ENCODE measurements at places on chromosomes 4 and X.

DNA sequence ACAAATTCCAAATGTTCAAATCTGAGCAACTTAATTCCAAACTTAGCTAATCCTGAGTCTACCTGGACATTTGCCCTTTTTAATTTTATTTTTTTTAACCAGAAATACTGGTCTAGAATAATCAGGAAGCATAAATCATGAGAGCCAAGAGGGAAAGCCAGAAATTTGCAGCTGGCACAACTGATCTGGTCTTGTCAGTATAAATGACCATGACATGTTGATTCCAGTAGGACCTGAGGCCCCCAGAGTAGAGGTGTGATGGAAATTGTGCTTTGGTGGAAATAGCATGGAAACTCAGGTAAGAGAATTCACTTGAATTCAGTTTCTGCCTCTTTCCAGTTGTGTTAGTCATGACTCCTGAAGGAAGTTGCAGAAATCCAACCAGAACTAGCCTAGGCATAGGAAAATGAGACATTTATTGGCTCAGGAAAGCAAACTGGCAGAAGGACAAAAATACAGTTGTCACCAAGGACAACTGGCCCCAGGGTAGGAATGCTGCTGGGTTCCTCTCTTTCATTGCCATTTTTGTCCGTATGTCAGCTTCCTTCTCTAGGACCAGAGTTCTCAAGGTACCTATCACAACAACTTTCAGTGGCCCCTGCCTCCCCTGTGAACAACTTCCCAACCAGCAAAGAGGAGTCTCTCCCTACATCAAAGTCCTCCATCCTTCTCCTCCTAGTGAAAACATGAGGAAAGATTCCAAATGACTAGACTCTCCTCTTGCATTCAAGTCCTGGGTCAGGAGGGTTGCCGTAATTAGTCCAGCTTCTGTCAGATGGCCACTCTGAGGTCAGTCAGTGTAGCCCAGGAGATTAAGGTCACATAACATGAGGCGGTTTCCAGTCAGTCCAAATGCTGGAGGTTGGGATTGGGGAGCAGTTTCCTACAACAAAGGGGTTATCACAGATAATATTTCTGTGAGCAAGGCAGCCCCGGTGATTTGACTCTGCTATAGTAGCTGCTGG is 29.3 kb upstream of the MYOZ2 start:
- DNase-seq = no peak

DNA sequence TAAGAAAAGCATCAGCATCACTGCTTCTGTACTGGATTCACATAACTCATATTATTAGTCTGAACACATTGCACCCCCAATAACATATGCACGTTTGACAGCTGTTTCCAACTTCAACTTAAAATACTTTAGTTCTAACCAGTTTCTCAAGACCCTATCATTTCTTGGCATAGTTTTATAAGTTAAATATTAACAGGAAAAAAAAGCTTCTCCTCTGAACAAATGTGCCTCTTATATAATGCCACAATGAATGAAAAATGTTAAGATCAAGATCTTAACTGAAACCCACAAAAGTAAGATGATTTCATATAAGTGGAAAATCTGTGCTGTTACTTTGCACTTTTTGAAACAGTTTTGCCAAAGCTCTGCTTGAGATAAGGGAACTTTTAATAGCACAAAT is 652.8 kb upstream of the FAM241A start:
- no peak for DNase-seq

DNA sequence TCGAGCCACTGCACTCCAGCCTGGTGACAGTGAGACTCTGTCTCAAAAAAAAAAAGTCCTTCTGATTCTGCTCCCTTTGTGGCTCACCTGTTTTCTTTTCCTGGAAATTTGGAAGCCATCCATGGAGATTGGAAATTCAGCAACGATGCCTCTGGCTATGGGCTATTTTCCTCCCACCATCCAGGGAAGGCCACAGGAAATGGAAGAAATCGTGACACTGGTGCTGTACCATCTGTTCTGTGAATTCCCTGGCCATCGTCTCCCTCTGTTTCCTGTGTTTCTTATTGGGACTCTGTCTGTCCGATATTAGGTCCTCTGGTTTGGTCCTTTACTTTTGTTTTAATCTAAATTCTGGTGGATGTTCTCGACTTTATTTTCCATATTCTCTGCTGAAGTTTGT is 29.4 kb upstream of the ADRA2C start:
- no peak for DNase-seq

- no peak for DNase-seq
These were observed 822.4 kb downstream of the FAT4 start for GRCh38 chr4:126136922-126137781.

DNA sequence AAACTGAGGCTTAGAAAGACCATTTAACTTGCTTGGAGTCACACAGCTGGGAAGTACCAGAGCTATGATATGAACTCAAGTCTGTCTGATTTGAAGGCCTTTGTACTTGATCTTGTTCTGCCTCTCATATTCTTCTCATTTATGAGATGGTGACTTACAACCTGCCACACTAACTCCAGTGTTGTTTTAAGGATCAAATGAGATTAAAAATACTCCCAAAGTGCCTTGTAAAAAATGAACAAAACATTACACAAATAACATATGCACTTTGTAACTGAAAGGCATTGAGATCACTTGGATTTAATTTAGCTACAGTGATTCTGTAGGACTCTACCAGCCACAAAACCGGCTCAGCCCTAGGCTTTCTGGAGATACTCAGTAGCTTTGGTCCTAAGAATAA is 15.6 kb upstream of the MAP7D3 start:
- no peak for DNase-seq

Measured in suppressor macrophage treated with lipopolysaccharide for 1 hour (primary cell).